NCI-H446 (cell line): ENCODE measurements at places on chromosomes 3 and 15.
A peak's percentile ranks its signal among the peaks of the same experiment; 100 is the strongest.

- DNase-seq = no peak
Observed at GRCh38 chr3:157148196-157148889, 11.6 kb downstream of the CCNL1 start.

DNA sequence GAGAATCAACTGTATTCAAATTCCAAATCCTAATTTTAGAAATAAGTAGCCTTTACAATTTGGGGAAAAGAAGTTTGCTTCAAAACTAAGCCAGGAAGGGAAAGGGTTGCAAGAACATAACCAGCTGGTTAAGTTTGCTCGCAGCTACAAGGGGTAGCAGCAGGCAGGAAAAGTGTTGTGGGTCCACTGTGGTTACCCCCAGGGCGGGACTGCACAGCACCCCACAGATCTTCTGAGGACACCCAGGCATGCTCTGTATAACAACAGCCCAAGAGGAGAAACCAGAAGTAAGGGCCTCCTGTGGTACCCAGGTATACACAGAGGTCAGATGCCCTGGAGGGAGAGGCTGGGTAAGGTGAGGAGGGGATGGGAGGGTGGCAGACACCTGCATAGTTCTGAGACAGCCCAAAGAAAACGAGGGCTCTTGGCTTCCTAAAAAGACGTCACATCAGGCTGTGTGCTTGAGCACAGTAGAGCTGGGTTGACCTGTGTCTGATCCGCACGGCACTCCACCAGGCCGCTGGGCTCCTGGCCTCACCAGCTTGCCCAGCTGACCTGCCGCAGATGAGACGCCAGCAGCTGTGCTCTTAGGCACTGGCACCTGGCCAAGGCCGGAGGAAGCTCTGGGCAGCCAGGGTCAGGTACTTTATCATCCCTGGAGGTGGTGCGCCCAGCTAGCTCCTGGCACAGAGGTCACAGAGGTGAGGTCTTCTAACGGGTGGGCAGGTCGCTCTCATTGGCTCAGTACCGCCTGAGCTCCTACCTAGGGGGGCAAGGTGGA lies 81.8 kb upstream of the SNRPA1 start:
- no peak for DNase-seq

DNA sequence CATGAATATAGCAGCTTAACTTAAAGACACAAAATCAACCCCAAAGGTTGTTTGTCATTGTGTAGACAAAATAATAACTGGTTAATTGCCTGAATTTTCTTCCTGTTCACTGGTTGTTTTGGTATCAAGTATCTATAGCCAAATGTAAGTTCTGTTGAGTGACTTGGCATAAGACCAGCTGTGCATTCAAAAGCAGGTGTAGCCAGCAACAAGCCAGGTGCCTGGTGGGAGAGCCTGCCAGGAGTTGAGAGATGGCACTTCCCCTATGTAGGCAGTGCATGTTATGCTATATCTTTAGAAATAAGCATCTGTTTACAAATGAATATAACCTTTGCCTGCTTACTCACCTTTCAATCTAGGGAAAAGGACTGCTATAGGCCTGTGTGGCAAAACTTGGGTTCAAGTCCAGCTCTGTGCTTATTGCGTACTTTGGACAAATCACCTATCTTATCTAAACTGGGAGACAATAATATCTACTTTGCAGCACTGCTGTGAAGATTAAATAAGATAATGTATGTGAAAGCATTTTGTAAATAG lies 84.9 kb upstream of the TBL1XR1 start:
- no peak for DNase-seq

DNA sequence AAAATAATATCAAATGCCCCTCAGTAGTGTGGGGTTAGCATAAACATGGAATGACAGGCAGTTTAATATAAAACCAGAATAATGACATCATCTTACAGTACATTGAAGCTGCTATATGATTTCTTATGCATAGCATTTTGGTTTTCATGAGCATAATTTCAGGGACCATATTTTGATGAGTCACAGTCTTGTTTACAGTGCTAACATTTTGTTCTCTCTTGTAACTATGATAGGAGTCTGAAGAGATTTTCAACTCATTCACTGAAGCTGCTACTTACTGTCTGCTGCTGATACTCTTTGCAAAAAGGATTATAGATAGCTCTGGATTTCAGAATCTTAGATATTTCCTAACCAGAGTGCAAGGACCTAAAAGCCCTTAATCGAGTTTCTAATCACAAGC lies 92.6 kb upstream of the CCDC54 start:
- DNase-seq = no peak

- no peak for DNase-seq
Observed at GRCh38 chr3:12255393-12255792, 33.5 kb upstream of the PPARG start.

DNA sequence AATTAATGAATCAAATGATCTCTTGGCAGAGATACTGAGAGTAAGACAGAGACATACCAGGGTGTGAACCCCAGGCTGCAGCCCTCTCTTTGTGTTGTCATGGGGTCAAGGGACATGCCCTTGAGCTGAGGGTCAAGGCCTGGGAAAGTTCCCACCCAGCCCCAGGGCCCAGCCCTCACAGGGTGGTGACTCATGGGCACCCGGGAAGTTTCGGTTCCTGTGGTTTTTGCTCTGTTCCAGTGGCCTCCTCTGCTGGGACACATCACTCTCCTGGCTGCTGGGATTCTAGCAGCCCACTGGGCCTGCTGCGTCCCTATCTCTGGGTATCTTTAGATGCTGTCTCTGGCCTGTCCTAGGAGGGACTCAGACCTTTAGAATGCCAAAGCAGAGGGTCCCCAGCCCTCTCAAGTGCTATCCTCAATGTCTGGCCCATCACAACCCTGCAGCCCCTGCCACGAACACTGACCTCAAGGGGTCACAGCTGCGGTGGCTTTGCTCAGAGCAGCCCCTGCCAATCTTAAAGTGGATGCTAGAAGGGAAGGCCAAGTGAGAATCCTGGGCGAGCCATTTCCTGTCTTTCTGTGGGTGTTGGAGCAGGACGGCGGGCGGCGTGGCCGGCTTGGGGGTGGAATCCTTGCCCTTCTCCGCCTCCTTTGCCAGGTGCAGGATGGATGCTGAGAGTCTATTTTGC lies 148.4 kb upstream of the TLE3 start:
- no peak for DNase-seq

DNA sequence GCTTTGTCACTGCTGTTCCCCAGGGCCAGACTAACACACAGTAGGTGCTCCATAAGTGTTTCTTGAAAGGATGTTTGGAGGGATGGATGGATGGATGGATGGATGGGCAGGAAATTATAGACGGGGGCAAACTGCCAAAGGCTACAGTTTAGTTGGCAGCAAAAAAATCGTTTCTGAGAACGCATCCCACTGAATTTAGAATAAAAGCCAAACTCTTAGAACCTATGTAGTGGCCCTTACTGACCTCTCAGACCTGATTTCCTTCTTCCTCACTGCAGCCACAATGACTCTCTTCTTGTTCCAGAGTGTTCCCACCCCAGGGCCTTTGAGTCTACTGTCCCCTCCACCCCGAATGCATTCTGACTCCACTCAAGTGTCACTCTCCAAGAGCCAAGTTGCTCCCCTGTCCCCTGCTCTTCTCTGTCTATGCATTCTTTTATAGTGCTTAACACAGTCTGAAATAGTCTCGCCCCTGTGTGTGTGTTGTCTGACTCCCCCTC lies 5.2 kb upstream of the GATA2 start:
- no peak for DNase-seq

GRCh38 chr3:50275996-50276761 lies 2.7 kb upstream of the LSMEM2 start:
- DNase-seq = no peak

GRCh38 chr3:38647217-38647970 lies 2.1 kb downstream of the SCN5A start:
- no peak for DNase-seq

GRCh38 chr15:81905889-81906288 lies 139.9 kb downstream of the MEX3B start:
- DNase-seq = no peak

- no peak for DNase-seq
Observed at GRCh38 chr3:155435821-155436220, 142.3 kb upstream of the STRIT1 start.

DNA sequence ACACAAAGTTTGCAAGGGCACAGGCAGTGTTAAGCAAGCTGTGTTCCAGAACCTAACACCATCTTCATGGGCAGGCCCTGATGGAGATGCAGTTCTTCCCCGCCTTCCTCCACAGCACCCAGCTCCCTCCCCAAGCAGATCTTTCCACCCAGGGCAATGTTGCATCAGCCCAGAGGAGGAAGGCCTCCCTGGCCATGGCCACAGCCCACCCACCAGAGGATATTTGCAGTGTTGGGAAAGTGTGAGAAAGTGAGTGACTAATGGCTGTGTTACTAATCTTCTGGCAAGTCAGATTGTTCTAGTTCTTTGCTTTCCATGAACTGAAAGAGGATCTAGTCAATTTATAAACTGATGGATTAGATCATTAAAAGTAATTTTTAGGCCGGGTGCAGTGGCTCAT lies 42.0 kb upstream of the ATP10A start:
- DNase-seq = no peak

- DNase-seq = no peak
Observed at GRCh38 chr3:189160519-189161309, 11.1 kb upstream of the TPRG1 start.

DNA sequence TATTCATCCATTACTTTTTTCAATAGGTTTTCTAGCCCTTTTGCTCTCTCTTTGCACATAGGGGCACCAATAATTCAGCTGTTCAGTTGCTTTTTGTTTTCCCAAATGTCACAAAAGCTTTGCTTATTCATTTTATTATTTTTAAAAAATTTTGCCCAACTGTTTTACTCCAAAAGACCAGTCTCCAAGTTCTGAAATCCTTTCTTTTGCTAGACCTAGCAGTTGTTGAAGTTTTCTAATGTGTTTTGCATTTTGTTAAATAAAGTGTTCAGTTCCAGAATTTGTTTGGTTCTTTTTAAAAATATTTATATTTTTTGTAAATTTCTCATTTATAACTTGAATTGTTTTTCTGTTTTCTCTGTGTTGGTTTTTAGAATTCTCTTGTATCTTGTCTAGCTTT lies 1227.3 kb downstream of the ROBO2 start:
- DNase-seq = no peak

DNA sequence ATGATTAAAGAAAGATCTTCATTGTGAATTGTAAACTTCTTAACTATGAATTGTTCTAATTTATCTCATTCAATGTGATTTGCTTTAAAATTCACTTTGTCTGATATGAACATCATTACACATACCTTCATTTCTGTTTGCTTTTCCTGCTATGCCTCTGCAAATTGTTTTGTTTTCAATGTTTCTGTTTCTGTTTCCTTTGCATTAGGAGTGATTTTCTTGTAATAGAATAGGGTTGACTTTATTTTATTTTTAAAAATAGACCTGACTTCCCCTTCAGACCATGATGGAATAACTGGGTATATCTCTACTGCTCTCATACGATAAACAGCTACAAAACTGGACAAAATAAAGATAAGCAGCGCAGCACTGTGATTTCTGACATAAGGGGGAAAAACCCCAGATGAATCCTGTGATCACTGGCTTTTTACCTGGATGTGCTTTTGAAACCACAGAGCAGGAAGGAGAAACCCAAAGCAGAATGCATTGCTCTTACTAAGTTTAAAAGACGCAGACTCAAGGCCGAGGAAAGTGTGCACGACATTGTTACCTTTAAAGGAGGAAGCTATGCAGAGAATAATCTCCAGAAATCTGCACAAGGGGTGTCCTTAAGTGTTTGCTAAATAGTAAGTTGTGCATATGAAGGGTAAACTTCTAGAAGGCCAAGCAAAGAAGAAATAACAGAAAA lies 420.2 kb downstream of the TBC1D5 start:
- DNase-seq = no peak

GRCh38 chr3:143036557-143036956 lies 35.2 kb downstream of the U2SURP start:
- no peak for DNase-seq

- no peak for DNase-seq
Observed at GRCh38 chr3:4401441-4401840, 65.6 kb downstream of the SUMF1 start.

DNA sequence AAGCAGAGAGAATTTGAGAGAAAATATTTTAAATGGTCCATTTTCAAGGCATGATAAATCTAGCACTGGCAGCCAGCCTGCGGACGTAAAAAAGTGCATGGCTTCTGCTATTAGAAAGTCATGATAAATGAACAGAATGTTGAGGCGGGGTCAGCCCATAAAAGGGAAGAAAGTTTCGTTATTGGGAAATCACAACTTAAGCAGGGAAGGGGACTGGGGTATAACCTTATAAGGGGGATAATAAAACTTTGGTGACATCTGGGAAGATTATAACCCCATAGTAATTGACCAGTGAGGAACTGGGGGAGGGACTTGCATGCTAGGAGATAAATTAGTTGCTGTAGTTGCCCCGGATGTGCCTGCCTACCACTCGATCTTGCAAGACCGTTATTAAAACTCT lies 88.4 kb upstream of the PLSCR4 start:
- no peak for DNase-seq

- DNase-seq = no peak
Observed at GRCh38 chr3:11705049-11705448, 61.3 kb upstream of the VGLL4 start.

DNA sequence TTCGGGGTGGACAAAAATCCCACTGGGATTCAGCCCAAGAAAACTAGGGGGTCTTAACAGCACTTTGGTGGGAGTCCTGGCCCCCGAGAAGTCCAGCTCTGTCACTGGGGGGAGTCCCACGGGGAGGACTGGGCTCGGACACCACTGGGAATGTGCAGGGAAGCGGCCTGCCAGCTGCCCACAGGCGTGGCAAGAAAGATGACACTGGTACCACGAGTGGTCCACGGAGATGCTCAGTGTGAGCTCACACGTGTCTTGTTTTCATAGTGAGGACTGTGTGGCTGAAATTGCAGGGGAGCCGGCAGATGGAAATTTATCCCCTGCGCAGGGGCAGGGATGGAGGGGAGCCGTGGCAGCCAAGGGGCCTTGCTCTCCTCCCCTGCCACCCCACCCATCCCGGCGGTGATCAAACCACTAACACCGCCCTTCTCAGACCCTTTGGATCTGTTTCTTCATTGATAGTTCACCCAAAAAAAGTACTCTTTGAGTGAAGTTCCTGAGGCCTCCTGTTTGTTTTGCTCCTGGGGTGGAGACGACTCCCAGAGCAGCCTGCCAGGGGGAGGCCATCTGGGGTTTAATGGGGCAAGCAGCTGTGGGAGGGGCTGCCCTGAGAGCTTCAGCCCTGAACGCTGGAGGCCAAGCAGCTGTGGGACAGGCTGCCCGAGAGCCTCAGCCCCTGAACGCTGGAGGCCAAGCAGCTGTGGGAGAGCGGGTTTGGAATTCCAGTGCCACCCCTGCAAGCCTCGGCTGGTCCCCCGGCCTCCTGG lies 130.9 kb downstream of the LRRK1 start:
- DNase-seq = no peak

DNA sequence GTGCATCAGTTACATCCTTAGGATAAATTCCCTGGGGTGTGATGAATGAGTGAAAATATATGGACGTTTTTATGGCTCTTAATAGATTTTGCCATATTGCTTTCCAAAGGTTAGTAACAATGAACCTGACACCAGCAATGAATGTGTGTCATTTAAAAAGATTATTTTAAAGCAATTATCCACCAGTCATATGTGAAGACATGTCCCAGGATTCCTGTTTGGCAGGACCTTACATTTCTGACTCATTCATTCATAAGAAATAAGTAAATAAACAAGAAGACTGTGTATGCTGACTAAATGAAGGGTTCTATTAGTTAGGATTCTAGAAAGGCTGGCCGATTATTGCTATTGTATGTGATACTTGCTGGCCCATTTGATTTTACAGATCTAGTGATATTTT lies 201.5 kb downstream of the SOX2 start:
- peak; percentile 13 for DNase-seq
